NCI-H1436 (cell line): ENCODE measurements at places on chromosomes 12 and 14.

- no peak for DNase-seq
Measured at GRCh38 chr14:89833120-89833532, 121.4 kb downstream of the EFCAB11 start.

- DNase-seq = peak; percentile 23
Measured at GRCh38 chr12:120167529-120168095, 26.9 kb downstream of the GCN1 start.

DNA sequence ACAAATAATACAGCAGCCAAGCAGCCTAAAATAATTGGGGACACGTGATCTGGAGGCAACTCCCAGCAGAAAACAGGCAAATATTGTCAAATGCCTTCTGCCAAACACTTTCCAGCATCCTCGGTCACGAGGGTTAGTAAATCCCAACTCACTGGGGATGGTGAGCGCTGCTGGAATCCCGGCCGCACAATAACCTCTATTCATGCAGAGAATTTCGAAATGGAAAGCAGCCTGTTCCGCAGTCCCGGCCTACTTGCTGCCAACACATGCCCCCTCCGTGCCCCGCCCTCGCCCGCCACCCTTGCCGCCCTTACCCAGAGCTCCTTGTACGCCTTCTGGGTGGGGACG lies 62.2 kb downstream of the RFX4 start:
- peak; percentile 36 for DNase-seq

DNA sequence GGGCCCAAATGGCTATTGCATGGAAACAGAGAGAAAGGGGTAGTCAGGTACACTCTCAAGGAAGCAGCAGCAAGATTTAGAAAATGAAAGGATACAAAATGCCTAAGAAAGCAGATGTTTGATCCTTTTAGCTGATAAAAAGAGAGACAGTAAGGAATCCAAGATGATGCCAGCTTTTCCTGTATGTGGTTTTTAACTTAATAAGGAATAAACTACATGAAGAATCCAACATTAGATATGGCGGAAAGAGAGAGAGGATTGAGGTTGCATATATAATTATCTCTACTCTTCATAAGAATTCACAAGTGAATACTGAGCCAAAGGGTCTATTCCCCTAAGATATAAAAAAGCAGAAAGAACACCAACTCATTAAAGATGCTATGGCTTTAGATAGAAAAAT lies 11.6 kb downstream of the TMED10 start:
- DNase-seq = no peak

DNA sequence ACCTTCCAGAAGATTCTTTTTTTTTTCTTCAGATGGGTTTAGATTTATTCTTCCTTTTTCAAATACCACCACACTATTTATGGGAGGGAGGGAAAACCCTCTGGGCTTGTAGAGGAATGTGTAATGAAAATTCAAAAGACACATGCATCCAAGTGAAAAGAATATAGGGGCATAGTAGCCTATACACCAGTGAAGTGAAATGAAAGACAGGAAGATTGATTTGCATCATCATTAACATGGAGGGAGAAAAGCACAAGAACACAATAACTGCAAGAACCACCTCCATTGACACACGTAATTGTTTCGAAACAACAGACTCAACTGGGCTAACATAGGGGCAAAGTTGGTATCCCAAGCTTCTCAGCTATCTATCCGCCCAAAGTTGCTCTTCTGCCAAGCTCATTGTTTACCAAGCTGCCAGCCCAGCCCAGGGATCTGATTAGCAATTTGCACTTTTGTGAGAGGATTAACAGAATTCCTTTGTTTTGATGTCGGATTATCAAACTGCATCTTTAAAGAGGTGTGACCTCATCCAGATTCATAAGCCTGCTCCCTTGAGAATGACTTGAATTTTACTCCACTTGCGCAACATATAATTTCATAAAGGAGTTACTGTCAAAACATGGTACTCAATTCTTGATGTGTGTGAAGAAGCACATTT lies 430.5 kb upstream of the SOX5 start:
- DNase-seq = no peak

GRCh38 chr14:90179357-90179756 lies 77.0 kb upstream of the PSMC1 start:
- DNase-seq = no peak

DNA sequence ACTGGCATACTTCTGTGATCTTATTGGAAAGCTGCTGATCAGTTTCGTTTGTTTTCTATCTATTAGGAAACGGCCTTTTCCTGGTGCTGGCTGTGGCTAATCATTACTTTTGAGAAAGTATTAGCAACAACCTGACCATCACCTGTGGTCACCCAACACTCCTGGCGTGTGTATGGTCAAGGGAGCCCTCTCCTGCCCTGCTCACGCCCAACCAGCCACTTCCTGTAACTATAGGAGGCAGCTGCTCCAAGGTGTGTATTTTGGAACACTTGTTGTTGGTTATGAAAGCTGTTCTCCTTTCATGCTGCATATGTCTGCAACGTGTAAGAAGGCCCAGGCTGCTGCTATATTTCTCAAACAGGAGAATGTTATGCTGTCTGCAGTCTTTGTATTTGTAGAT lies 1582.8 kb downstream of the AACS start:
- DNase-seq = no peak

GRCh38 chr14:22231018-22231417 lies 358.0 kb downstream of the DAD1 start:
- DNase-seq = no peak

- no peak for DNase-seq
Measured at GRCh38 chr14:104323551-104324175, 185.3 kb downstream of the KIF26A start.

- DNase-seq = no peak
Measured at GRCh38 chr12:83779526-83779925, 1092.8 kb downstream of the TMTC2 start.

GRCh38 chr12:88698471-88698870 lies 118.2 kb upstream of the KITLG start:
- DNase-seq = peak; percentile 3

GRCh38 chr12:95605087-95605486 lies 53.8 kb upstream of the USP44 start:
- no peak for DNase-seq

DNA sequence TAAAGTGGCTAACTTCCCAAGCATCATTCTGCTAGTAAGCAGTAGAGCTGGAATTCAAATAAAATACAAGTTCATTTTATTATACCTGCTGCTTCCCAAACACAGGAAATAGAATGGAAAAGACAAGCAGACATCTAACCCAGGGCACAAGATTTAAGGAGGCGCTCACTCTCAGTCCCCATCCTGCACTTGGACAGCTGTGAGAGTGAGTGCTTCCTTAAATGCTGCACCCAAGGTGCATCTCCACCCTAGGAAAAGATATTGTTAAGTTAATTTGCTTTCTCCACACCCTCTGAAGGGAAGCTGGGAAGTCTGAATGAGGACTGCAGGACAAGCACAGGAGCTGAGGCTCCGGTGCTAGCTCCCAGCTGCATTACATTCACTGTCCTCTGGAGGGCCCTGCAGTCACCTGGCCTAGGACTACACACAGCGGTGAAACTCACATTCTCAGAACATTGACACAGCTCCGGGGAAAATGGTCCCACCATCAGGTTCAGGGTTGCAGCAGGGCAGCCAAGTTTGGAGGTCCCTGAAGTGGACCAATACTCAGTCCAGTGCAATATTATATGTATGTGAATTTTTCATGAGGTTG lies 14.2 kb downstream of the HEBP1 start:
- no peak for DNase-seq

DNA sequence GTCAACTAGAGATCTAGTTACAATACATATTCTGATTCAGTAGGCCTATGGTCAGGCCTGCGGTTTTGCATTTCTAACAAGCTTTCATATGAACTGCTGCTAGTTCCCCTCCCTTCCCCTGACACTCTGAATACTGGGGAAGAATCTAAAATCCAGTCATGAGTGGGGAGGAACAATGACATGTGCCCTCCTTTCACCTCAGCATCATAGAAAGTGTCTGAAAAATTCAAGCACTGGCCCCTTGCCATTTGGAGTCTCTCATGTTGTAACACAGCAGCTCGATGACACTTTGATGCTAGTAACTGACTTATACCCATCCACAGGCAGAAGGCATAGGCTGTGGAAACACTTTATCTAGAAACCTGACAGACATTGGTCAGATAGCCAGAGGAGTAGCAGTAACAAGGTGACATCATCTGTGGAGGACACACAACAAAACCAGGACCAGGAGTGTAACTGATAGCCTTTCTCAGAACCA lies 161.9 kb upstream of the RASSF8 start:
- DNase-seq = no peak

DNA sequence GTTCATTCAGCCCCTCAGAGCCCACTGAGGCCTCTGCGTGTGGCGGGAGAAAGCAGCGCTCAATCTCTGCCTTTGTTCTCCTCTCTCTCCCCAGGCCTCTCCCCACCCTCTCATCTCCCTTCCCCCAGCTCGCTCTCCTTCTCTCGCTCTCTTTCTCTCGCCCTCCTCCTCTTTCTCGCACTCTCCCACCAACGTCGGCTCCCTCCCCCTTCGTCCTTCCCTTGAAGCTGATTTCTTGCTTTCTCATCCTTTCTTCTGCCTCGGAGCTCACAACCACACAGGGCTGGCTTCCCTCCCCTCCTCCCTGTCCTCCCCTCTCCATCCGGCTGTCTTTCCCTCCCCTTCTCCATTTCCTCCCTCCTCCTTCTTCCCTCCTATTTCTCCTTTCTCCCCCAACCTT lies 96.4 kb downstream of the LRRC74A start:
- peak; percentile 79 for DNase-seq

- no peak for DNase-seq
Measured at GRCh38 chr12:130644566-130644965, 71.5 kb downstream of the RIMBP2 start.

- no peak for DNase-seq
Measured at GRCh38 chr12:105334582-105334981, 4.1 kb downstream of the C12orf75 start.

- no peak for DNase-seq
Measured at GRCh38 chr12:104997541-104997940, 11.4 kb downstream of the NOPCHAP1 start.

DNA sequence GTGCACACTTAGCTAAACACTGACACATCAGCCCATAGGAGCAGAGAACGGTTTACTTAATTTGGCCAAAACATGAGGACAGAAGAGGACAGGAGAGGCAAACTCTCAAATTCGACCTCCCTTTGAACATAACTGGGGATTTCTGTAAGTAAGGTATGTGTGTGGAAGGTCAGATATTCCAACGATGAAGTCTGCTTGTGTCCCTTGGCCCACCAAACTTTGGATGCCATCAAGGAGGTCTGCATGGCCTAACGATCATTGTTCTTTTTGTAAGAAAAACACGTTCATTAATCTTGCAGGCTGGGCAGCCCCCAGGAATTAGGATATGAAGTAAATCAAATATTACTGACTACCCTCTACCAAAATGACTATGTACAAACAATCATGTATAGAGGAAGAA lies 908.5 kb upstream of the ATXN7L3B start:
- DNase-seq = no peak

GRCh38 chr12:87930627-87931026 lies 98.6 kb downstream of the C12orf50 start:
- no peak for DNase-seq

DNA sequence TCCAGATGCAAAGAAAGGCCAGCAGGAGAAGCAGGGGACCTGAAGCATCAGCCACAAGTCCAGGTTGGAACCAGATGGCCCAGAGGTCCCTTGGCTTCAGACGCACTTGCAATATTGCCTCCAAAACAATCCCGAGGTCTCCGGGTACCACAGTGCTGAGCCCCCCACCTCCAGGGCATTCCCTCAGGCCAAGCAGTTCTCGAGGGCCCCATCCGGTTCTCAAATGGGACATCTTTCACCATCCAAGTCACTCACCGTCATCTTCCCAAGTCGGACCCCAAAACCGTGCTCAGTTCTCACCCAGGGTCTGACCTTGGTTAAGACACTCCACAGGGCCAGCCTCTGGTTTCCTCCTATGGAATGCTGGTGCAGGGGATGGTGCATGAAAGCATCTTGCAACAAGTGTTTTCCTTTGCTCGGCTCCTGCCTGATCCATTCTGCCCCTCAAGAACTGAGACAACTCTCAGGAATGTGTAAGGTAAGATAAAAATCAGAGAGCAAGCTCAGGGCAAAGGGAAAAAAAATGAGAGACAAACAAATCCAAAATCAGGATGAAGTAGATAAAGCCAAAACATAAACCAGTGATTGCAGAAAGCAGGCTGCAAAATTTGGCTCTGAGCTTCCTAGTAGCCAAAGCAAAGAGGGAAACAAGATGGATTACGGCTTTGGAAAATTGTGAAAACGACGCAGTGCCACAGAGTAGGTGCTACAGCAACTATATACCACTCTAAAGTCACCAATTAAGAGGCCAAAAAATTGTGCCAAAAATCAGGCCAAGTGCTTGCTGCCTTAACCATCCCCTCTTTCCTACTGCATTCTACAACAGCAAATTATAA lies 8.0 kb downstream of the NCOR2 start:
- DNase-seq = no peak

DNA sequence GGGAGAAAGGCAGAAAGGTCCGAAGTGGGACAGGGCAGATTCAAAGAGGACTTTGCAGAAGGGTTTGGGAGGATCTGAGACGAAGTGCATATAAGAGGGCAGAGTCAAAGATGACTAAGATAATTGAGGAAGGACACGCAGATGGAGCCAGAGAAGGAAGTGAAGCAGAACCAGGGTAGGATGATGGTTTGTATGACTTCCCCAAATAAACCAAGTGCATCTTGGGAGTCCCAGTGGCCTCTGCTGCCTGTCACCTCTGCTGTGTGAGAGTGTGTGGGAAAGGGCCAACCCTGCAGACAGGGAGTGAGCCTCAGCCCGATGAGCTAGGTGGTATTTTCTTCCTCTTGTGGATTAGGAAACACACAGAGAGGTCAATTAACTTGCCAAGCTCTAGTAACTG lies 36.8 kb downstream of the FLVCR2 start:
- DNase-seq = no peak

- DNase-seq = no peak
Measured at GRCh38 chr12:69329669-69330428, 18.3 kb upstream of the LYZ start.

DNA sequence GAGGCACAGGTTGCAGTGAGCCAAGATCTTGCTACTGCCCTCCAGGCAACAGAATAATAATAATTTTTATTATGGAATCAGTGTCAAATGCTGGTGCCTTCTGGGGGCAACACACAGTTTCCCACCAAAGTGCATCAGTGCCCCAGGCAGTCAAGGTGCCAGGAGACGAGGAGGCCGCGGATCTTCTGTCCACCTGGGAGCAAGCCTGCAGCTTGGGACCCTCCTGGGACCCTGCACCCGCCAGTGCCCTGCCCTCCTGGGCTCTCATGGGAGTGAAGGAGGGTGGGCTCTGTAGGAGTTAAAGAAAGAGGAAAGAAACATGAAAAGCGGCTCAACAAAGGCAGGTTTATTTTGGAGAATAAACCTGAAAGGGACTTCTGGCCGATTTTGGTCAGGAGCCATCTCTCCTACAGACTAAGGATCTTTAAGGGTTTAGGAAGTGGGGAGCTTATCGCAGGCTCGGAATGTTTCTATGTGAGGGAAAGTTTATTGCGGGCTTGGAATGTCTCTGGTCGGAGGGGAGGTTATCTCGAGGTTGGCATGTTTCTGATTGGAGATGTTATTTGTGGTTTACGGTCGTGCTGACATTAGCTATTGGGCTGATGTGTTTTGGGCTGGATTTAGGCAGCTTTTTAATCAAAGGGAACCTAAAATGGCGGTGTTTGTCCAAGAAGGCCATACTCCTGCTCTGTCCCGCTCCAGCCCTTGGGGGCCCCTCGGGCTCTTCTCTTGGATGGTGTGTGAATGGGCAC lies 1.1 kb upstream of the ASPG start:
- DNase-seq = no peak
